ENCODE measurements at places on chromosomes 6 and 20.

- DNase-seq: peak; percentile 79
Measured at GRCh38 chr6:2999618-3000557, at the start of gene NQO2. NQO2 (plus strand) TSS chr6:2999894; CDS start chr6:3006553, 6,659 bp downstream.

DNA sequence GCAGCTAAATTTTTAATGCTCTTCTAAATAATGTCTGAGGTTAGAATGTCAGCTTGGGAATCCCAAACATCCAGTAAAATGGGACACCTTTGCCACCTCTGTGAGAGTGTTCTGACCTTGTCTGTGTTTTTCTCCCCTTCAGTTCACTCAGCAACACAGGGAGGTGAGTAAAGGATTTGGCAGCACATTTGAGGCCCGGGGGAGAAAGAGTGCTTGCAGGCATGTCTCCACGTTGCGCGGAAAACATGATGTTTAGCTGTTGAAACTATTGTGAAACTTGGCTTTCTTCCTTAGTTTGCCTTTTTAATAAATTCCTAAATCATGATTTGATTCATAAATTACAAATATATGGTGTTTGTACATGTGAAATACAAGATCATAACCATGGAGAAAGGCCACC, 707.8 kb upstream of the FLRT3 start:
- no peak for DNase-seq

- DNase-seq: no peak
Measured at GRCh38 chr20:45325371-45325770, 17.3 kb upstream of the MATN4 start.

DNA sequence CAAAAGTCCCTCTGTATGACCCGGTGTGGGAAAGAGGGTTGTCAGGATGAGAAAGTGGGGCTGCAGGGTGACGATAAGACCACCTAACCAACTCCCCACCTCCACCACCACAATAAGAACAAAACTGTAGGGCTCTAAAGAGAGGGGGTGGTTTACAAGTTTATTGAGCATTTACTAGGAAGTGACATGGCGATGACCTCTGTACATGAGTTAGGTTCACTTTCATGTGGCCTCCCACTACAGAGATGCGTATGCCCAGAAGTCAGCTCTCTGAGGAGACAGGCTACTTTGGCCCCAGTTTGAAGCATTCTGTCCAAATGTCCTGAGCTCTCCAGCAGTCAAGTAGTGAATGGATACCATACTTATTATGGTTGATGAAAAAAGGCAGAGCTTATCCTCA, 28.7 kb upstream of the PI16 start:
- no peak for DNase-seq

GRCh38 chr6:2807342-2808090, 34.1 kb downstream of the SERPINB1 start:
- no peak for DNase-seq

DNA sequence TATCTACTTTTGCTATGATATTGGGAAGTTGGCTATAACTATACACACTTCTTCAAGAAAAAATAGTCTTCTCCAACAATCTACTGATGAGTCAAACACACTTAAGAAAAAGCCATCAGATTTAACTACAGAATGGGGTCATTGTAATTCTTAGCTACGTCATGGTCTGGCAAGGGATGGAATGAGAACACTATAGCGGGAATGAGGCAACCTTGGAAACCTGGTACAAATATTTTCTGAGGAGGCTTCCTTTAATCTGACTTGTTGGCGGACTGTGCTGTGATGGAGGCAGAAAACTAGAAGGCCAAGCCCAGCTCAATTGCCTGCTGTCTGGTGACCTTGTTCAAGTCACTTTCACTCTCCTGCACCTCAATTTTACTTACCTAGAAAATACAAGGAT, 586.8 kb upstream of the JAG1 start:
- DNase-seq: no peak

GRCh38 chr20:39311851-39312506, 349.8 kb downstream of the DHX35 start:
- DNase-seq: no peak

DNA sequence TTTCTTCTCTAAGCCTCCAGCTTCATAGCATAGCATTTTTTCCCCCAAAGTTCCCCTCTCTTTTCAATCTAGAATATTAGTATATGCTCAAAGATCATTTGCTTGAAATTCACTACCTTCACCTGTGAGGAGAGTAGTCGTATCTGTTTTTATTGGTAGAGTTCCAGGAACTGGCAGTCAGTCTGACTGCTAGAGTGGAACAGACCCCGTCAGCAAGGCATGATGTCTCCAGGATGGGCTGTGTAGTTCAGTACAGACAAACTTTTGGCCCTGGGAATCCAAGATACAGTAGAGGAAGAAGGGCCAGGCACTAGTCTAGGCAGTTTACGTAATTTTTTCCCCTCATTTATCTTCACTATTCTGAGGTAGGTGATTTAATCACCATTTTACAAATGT, 29.1 kb downstream of the RALY start:
- no peak for DNase-seq

GRCh38 chr6:22451962-22452361, 117.4 kb upstream of the HDGFL1 start:
- no peak for DNase-seq

DNA sequence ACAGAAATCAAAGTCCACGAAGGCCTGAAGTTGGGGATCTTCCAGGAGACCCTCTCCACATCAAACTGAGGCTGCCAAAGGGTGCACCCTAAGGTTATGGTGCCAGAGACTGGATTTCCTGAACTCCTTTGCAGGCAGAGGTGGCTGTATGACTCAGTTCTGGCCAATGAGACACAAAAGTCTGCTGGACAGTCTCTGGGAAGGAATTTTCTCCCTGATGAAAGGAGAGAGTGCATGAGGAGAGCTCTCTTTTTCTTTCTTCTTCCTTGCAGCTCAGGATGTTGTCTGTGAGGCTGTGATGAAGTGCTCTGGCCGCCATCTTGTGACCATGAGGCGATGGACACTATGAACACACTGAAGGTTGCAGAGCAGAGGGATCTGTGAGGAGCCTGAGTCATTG, 85.2 kb downstream of the MDGA1 start:
- no peak for DNase-seq

DNA sequence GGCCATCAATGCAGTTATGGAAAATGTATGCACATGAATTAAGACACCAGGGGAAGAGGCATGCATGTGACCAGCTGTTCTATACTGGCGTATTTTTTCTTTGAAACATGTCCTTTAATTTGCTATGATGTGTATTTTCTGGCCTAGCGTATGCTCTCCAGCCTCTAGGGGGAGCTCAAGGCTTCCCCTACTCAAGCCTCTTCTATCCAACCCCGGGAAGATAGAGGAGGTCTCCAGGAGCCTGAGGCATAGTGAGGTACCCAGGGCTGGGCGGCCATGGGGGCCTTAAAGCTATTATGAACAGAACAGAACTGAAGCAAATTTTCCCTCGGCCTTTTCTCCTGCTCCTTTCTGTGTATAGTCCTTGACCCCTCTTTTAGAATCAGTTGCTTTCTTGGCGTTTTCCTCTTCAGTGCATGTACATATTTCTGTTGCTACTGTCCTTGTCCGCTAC, 528.9 kb downstream of the MAFB start:
- DNase-seq: no peak

DNA sequence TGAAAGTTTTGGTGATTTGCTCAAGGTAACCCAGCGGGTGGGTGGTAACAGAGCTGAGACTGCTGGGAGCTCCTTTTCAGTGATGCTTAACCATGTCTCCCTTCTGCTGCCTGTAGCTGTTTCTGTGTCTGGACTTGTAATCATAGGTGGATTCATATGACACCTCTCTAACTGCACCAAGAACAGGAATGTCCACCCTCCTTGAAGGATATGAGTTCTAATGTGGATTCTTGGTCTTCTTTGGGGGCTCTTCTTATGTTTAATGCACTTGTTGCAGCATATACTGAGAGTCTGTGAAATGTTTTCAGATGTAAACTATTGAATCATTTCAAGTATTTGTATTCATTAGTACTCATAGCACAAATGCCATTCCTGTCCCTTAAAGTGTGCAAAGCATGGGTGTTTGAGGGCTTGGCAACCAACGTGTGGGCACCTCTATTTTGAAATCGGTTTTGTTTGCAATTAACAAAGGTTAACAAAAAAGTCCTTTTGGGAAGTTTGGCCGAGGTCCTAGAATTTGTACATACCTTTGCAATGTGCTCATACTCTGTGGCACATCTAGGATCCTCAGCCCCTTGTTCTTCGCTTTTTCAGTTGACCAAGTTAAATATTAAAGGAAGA, 138.0 kb downstream of the SOX4 start:
- DNase-seq: no peak

- no peak for DNase-seq
Measured at GRCh38 chr6:111662072-111662793, 56.6 kb upstream of the TRAF3IP2 start.

DNA sequence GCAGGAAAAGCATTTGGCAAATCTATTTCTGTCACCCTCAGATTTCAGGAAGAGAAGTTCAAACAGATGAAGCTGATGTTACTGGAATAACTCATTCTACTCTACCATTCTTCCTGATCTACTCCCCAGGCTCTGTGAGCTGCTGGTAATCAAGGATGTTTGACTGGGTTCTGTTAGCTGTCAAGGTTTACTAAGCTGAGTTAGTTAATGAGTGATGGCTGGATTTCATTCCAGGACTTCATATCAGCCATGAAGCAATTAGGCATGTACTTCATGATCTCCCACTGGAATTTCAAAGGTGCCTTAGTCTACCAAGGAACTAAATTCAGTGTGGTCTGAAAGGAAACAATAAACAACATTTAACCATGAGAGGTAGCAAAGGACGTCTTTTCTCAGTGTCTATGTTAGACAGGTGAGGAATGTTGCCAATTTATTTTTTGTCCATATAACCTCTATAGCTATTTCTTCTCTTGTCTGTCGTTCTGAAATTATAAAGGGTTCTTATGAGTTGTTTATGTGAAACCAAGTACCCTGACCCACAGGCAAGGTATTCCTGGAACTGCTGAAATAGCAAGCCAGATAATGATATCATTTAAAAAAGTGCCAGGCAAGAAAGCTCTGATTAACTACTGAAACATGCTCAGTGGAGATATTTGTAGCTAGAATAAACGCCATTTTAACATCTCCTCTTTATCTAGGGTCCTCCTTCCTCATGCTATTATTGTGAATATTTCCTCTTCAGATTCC, 112.9 kb downstream of the BACH2 start:
- DNase-seq: no peak

DNA sequence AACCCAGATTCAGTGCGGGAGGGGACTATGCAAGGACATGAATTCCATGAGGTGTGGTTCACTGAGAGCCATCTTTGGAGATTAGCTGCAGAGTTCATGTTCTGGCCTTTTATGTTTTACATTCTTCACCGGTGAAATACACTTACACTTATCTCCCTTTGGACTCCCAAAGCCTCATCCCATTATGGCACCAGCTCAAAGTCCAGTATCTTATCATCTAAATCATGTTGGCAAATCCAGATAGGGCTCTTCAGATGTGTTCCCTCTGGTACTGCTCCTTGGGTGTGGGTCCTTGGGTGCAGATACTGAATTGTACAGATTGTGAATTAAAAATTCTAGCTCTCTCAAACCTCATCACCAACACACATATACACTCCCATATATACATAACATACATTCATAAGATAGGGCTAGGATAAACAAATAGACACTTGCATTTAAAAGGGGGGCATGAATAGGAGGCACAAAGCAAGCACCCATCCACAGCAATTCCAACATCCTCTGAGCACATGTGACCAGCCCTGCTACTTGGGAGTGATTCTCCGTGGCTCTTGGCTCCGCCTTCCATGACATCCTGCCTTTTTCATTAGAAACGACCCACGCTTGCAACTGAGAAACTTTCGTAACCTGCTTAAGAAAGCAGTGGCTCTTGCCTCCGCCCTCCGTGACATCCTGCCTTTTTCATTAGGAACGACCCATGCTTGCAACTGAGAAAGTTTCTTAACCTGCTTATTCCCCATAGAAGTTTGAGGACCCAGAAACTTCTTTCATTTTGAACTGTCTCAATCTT, 53.6 kb upstream of the LRRC1 start:
- no peak for DNase-seq

DNA sequence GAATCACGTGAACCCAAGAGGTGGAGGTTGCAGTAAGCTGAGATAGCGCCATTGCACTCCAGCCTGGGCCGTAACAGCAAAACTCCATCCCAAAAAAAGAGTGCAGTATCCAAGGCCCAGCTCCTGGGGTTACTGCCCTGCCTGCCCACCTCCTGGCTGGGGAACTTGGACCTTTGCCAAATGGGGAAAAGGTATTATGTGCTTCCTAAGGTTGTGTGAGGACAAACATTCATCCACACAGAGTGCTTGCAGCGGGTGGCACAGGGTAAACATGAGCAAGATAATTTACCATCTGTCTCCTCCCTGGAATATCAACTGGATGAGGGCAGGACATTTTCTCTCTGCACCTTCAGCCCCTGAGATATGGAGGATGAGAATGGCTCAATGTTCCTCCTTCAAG, 94.9 kb upstream of the POPDC3 start:
- DNase-seq: no peak

- no peak for DNase-seq
Measured at GRCh38 chr6:33604941-33605854, 15.9 kb upstream of the ITPR3 start.

GRCh38 chr6:75217193-75217592, 11.3 kb upstream of the COL12A1 start:
- no peak for DNase-seq

- DNase-seq: no peak
Measured at GRCh38 chr6:137520520-137520919, 26.3 kb upstream of the OLIG3 start.

- DNase-seq: no peak
Measured at GRCh38 chr20:48933017-48933766, 11.7 kb downstream of the ARFGEF2 start.

DNA sequence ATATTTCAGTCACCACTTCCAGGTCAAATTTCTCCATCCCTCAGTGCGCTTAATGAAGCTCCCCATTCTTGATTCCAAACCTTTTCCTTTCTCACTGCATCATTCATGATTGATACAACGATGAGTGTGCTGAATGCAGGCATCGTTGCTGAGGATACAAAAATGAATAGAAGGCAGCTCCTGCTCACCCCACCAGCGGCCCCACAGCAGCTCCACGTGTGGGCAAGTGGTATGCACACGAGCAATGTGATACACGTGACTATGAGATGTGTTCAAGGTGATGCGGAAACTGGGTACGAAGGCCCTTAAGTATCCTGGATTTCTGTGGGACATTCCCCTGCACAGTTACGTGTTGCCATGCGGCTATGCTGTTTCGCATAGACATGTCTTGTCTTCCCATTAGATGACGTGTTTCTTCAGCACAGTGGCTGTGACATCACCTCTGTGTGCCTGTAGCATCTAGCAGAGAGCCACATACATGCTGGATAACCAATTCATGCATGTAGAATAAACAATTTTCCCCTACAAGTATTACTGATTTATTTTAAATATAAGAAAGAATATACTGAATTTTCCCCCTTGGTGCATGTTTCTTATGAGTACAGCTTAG, 260.5 kb upstream of the AGPAT4 start:
- no peak for DNase-seq

- no peak for DNase-seq
Measured at GRCh38 chr6:132598473-132598872, 8.9 kb upstream of the TAAR5 start.

- DNase-seq: no peak
Measured at GRCh38 chr6:17536586-17536985, 63.5 kb upstream of the FAM8A1 start.

GRCh38 chr20:24598996-24599395, 129.6 kb downstream of the SYNDIG1 start:
- DNase-seq: no peak

GRCh38 chr6:108564178-108564577, 3.5 kb downstream of the FOXO3 start:
- no peak for DNase-seq
